ENCODE measurements at places on chromosomes 1 and 21.

DNA sequence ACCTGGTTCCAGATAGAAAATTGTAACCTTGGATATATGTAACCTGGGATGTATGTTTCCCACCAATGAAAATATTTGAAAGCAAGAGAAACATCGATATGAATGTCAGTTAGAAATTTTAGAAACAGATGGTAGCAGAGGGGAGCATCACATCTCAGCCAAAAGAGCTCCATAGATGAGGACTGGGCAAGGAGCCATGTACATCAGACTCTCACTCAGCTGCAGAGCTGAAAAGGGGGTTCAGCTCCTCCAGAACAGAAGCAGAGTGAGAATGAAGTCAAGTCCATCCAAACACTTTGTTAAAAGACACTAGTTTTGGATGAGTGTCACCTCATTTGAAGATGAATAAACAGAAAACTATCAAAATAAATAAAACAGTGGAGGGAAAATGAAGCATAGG is 202.4 kb downstream of the HMCN1 start:
- DNase-seq: no peak

DNA sequence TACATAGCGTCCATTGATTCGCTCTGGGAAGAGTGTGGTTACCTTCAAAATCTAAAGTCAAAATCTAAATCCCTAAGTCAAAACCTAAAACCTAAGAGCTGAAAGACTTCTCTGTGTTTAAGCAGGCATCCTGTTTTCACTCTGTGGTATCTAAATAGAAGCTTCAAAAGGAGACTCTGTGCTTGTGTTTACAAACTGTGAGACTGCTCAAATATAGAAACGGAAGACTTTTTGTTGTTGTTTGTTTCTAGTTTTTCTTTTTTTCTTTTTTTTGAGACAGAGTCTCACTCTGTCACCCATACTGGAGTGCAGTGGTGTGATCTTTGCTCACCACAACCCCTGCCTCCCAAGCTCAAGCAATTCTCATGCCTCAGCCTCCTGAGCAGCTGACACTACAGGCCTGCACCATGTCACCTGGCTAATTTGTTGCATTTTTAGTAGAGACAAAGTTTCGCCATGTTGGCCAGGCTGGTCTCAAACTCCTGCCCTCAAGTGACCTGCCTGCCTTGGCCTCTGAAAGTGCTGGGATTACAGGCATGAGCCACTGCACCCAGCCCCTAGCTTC is 425.9 kb downstream of the SMYD3 start:
- DNase-seq: no peak

DNA sequence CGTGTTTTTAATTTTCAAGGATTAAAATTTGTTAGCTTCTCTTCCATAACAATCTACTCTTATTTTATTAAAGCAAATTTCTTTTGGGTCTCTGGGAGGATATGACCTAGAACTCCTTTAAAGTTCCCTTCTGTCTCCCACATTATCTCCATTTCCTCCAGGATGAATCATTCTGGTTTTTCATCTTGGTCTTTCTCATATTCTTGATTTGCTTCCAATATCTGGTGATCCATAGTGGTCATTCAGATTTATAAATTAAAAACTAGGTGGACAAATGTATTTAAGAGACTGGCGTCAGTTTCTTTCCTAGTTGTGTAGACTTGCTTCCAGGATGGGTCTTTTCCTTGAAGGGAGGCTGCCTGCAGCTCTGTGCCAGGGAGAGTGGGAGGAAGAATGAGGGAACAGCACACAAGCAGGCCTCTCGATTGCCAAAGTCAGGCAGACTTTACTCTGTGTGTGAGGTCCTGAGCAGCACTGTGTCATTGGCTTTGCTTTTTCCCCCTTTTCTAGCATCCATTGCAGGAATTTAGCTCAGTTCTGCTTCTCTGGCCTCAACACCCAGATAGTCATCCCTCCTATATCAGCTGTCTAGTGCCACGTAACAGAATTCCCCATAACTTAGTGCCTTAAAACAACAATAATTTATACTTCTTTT is 48.1 kb upstream of the FOXO6 start:
- DNase-seq: no peak

- no peak for DNase-seq
These were observed 72.7 kb upstream of the JAK1 start for GRCh38 chr1:65039066-65039465.

GRCh38 chr1:33097137-33097611 is 16.2 kb downstream of the AZIN2 start:
- no peak for DNase-seq

GRCh38 chr1:169648709-169649108 is 18.8 kb upstream of the SELP start:
- DNase-seq: no peak

GRCh38 chr1:4971666-4972065 is 317.3 kb downstream of the AJAP1 start:
- no peak for DNase-seq

GRCh38 chr1:203263496-203263895 is 34.0 kb upstream of the CHIT1 start:
- DNase-seq: no peak

DNA sequence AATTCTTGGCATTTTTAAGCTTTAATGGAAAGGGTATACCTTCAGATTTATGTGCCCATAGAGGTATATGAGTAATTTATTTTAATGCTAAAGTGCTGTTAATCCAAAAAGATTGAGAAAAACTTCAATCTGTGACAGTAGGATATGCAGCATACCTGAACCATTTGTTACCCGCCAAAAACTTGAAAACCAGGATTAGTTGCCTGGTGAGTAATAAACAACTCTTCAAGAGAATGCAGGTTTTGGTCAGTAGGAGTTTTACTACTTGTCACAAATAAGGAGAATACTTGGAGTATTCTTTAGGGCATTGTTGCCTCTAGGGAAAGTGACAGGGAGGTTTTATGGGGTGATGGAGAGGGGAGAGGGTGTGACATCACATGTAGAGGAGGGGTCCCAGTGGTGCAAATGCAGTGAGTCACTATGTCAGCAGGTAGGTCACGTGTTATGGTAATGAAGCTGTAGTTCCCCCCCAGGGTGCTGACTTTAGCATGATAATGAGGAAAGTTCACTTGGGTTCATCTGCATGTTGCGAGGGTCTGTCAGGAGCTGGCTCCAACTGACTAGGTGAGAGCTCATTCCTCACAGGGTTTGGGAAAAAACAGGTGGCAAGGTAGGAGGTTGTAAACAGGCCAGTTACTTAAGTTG is 23.1 kb downstream of the USP25 start:
- DNase-seq: no peak

GRCh38 chr1:209045331-209046057 is 538.0 kb upstream of the CAMK1G start:
- DNase-seq: no peak

DNA sequence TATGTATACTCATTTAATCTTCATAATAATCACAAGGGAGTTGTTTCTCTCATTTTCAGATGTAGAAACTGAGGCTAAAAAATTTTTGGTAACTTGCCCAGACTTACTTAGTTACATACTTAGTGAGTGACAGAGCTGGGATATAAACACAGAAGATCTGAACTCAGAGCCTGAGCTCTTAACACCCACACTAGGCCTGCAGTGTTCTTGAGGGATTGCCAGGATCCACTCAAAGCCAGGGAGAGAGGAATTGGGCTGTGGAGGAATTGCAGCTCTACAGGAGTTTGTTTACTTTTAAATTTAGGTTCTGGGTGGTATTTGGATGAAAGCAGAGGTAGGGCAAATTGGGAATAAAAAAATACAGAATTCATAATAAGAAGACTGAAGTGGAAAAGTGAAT is 515.1 kb upstream of the PLXNA2 start:
- DNase-seq: no peak

GRCh38 chr1:232393444-232394146 is 236.3 kb downstream of the SIPA1L2 start:
- DNase-seq: no peak

DNA sequence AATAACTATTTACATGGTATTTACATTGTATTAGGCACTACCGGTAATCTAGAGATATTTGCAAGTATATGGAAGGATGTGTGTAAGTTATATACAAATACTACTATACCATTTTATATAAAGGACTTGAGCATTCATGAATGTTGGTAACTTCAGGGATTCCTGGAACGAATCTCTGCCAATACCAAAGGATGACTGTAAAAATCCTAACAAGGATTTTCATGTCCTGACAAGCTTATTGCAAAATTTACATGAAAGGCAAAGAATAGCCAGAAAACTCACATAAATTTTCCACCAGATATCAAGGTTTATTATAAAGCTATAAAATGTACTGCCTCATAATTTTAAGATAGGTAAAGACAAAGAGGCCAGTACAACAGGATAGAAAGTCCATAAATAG is 325.2 kb upstream of the NRIP1 start:
- no peak for DNase-seq

GRCh38 chr1:193190096-193190744 is 3.8 kb upstream of the B3GALT2 start:
- no peak for DNase-seq

DNA sequence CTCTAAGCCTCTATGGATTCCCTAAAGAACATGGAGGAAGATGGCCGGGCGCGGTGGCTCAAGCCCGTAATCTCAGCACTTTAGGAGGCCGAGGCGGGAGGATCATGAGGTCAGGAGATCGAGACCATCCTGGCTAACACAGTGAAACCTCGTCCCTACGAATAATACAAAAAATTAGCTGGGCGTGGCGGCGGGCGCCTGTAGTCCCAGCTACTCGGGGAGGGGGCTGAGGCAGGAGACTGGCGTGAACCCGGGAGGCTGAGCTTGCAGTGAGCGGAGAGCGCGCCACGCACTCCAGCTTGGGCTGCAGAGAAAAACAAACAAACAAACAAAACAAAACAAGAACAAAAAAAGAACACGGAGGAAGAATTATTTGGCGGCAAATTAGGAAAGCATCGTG is 5.8 kb upstream of the ZNF326 start:
- no peak for DNase-seq

GRCh38 chr1:6328091-6328490 is 65.5 kb downstream of the ACOT7 start:
- no peak for DNase-seq

DNA sequence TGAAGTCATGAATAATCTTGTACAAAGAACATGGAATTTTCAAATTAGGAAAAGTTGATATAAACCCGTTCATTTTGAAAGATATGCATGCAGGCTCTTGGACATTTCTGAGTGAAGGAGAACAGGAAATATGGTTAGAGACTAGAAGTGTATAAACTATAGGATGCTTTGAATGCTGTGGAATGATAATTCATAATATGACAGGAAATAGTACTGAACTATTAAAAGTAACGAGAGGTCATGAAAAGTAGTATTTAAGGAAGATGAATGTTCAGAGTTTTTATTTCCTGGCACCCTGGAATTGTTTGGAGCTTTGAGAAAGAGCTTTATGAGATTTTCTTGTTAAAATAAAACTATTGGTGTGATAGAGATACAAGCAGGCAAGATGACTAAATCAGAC is 18.7 kb upstream of the CRB1 start:
- DNase-seq: no peak

- no peak for DNase-seq
These were observed 11.6 kb downstream of the SCAF4 start for GRCh38 chr21:31720330-31720729.

DNA sequence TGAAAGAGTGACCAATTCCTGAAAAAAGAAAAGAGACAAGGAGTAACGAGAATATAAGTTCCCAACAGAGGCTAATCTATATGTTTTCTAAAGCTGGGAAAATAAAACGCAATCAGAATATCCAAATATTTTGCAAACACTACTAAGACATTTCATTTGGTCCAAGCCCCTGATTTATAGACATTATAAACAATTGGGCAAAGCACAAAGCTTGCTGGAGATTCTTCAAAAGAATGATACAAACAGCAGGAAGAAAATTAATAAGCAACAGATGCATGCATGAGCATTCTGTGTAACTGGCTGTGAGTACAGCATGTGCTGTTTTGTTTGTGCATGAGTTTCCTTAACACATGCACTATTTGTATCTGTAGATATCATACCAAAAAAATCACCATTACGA is 552.9 kb downstream of the LTN1 start:
- no peak for DNase-seq

- DNase-seq: no peak
These were observed 25.3 kb downstream of the RBM11 start for GRCh38 chr21:14241297-14241696.

- no peak for DNase-seq
These were observed 49.0 kb downstream of the LTN1 start for GRCh38 chr21:28943631-28944030.

DNA sequence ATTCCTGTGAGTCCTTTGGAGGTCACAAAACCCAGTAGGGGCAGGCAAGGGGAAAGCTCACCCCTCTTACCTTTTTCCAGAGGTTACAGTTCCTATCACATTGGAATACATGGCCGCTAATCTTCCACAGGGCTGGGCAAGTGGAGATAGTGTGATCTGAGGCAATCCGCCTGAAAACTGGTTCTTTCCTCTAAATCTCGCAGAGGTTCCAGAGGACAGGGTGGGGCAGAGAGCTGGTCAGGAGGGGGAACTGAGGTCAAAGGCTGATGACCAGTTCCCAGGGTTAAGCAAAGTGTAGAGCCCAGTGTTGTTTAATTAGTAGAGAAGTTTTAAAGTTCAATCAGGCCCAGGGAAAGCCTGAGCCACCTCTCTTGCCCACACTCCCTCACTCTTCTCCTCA is at the start of gene SERPINC1:
TSS of gene SERPINC1 (minus strand) at position 179 of the 400 bp plus-strand sequence. CDS start at position 111, 68 bp downstream.
- DNase-seq: no peak

DNA sequence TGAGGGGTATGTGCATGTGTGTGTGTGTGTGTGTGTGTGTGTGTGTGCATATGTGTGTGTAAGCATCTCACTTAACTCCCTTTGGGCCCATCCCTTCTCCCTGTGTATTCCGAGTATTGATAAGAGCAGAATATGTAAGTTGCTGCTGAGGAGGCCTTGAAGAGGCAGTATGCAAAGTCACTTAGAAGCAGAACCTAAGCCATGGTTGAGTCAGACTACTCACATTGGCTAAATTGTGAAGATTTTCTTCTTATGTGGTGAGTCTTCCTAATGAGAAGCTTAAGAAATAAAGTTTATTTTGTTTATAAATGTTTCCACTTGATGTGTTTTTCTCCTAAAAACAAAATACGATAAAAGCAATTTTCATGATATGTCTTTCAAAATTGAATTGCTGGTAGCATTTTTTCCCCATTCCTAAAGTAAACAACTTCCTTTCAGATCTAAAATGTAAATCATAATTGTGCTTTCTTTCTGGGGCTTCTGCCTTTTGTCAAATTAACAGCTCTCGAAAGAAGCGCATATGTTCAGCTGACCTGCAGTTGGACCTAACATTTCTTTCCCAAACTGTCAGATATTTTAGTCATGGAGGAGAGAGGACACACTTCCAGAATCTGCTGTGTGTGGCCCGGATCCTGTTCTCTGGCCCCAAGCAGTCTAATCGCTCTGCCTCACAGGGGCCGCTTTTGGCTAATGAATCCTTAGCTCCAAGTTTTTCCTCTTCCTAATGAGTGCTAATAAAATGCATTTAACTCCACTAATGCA is 284.0 kb downstream of the DUSP10 start:
- DNase-seq: no peak

DNA sequence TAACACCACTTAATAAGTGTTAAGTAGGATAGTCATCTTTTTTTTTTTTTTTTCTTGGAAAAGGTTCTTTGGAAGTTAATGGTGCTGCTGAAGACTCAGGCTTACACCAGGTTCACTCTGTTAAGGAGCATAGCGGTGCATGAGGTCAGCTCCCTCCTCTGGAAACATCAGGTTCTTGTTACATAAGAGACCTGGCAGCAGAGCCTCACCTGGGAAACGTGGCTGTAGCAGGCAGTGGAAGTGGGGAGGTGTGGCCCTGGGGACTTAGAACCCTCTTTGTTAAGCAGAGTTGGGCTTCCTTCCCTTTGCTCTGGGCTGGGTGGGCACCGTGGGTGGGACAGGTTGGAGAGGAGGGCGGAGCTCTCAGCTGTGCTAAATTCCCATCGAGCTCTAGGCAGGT is 104.1 kb downstream of the CNIH3 start:
- no peak for DNase-seq

GRCh38 chr1:37995751-37996345 is 6.0 kb upstream of the SF3A3 start:
- DNase-seq: no peak

All from NCI-H1930 (cell line).